ENCODE measurements at places on chromosomes 4 and X.

DNA sequence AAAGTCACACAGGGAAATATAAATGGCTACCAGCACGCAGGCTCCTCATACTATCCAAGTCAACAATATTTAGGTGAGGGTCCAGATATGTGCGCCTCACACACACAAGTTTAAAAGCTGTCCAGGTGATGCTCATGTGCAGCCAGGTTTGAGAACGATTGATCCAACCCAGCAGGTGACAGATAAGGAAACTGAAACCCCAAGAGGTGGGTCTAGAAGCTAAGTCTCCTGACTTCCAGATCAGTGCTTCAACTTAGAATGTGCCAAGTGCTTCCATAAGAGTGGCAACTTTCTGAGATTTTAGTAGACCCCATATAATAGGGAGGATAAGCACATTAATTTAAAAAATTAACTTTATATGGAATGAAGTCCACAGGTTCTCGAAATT is 54.4 kb upstream of the NAP1L5 start:
- no peak for DNase-seq

DNA sequence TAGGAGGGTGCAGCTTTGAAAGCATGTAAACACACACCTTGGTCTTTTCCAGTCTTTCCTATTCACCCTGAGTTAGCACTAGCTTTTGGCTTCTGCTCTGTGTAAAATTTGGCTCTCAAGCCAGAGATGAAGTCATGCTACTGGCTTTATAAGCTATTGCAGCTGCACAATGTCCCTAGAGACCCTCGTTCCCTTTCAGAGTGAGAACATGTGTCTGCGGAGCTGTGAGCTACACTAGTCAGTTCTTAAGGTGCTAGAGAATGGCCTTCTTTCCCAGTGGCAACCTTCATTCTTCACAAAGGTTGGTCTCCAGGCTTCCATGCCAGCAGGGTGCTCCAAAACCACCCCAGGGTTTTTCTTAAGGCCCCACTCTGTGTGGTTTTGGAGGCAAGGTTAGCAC is 199.1 kb downstream of the SPATA18 start:
- DNase-seq: no peak

GRCh38 chrX:38881727-38882126 is 80.5 kb downstream of the MID1IP1 start:
- no peak for DNase-seq

- DNase-seq: no peak
Measured at GRCh38 chrX:20221902-20222301, 44.8 kb downstream of the RPS6KA3 start.

DNA sequence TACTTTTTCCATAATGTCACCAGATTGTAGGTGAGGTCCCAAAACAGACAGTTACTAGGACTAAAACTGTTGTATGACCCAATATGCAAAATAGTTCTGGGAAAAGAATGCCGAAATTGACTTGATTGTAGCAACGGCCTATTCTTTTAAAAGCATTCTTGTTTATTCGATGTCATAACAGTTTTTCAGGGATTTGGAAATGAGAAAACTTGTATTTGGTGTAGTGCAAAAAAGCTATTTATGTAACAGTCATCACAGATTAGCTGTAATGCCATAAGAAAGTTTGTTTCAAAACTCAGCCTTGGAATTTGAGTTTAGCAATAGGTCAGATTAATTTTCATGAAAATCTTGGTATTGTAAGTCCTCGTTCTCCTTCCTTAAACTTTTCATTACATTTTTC is 69.2 kb upstream of the DIAPH2 start:
- no peak for DNase-seq

- DNase-seq: no peak
Measured at GRCh38 chr4:28639747-28640146, 1779.1 kb downstream of the STIM2 start.

- no peak for DNase-seq
Measured at GRCh38 chr4:27040356-27040755, 179.7 kb downstream of the STIM2 start.

DNA sequence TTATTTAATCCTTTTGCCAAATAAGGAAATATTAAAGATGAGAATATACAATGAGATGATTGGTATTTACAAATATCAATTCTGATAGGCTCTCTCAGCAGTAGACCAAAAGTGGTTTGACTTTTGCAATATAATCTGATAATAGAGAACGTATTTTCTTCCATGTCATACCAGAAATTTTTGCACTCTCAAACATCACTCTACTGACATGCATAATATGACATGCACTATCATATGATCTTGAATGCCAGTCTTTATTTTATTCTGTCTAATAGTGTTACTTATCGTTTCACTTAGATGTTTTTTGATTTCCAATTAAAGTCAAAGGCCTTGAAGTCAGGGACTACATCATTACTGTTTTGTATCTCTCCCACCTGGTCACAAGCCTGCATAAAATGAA is 259.2 kb downstream of the PCDH7 start:
- no peak for DNase-seq

GRCh38 chr4:37685161-37685822 is 884 bp downstream of the RELL1 start:
- no peak for DNase-seq

DNA sequence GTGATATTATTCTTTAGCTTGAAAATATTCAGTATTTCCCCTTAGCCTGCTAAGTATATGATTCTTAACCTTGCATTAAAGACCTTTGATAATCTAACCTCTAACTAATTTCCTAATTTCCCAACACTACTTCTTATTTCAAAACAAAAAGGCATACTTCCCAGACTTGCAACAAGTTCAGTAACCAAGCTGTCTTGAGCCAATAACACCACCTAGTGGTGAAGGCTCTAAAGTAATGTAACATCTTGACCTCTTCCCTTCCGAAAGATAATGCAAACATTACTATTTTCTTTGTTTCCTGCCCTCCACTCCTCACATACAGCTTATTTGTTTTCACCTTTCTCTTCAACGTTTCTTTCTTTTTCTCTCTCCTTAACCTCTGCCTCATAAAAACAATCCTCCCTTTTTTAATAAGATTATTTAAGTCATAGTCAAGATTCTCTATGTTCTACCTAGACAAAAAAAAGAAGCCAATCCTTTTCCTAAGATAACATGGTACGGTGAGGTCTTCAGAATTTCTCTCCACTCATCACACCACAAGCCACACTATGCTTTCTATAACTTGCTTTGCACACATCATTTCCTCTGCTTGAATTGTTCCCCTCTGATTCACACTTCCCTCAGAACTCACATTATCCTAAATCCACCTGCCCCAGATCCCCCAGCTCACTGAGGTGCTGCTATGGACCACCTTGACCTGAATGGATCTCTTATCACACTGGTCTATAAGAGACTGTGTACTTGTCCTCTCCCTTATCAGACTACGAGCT is 3.5 kb downstream of the FAT1 start:
- DNase-seq: peak; percentile 35

DNA sequence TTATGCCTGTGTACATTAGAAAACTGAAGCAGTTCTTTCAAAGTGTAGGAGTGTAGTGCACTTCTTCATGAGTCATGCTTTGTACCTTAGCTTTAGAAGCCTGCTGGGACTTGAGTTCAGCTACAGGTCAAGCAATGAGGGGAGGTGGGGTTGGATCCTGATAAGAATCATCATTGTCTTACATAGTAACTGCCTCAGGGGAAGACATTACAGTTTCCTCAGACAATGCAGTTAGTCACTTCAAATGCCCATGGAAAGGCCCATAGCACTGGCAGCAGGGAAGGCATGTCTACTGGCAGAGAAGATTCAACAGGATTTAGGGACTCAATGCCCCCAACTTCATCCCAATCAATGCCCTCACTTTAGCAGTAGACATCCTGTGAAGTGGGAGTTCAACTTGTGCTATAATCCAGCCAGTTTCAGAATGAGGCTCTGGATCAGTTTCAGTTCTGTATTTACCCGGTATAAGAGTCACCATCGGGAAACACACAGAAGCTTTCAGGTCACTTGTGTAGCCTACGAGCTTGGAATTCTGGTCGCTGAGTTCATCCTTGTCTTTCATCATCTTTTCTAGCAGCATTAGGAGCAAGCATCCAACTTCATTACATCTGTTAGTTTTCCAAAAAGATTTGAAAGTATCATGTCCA is 1216.5 kb downstream of the RAPGEF2 start:
- peak; percentile 23 for DNase-seq

DNA sequence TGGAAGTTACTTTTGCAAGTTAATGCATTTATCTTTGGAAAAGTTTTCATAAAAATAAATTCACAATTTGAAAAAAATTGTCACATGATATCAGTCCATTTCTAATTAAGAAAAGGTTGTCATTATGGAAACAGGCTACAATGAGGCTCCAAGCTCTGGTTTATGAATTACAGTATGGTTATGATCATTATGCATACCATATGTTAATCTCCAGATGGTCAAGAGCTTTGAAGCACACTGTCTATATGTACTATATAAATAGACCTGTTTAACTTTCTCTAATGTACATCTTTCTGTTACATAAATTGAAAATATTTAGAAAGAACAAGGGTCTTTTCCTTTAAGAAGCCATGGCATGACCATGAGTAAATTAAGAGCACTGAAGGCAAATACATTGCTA is 2338.8 kb downstream of the PCDH7 start:
- no peak for DNase-seq

GRCh38 chrX:70613295-70613694 is 168.7 kb downstream of the DLG3 start:
- DNase-seq: no peak

- DNase-seq: no peak
Measured at GRCh38 chrX:29941287-29941686, 274.1 kb upstream of the MAGEB2 start.

DNA sequence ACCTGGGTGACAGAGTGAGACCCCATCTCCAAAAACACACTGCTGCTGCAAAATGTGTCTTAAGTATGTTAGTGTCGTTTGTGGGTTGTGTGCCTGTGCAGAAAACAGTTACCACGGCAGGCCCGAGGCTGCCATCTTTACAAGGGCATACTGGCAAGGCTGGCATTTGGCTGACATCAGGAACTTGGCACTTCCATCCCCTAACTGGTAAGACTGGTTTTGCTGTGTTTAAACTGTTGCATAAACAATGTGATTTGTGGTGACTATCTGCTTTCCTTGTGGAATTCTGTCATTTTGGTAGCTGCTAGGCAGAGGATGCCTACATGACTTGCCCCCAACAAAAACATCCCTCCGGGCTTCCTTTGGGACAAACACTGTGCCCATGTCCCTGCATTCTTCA is 12.3 kb downstream of the LRP2BP start:
- no peak for DNase-seq

GRCh38 chrX:151228935-151229334 is 52.6 kb downstream of the GPR50 start:
- DNase-seq: no peak

- peak; percentile 5 for DNase-seq
Measured at GRCh38 chr4:177155454-177155853, 154.2 kb upstream of the NEIL3 start.

- DNase-seq: no peak
Measured at GRCh38 chr4:60721685-60722084, 478.4 kb upstream of the ADGRL3 start.

DNA sequence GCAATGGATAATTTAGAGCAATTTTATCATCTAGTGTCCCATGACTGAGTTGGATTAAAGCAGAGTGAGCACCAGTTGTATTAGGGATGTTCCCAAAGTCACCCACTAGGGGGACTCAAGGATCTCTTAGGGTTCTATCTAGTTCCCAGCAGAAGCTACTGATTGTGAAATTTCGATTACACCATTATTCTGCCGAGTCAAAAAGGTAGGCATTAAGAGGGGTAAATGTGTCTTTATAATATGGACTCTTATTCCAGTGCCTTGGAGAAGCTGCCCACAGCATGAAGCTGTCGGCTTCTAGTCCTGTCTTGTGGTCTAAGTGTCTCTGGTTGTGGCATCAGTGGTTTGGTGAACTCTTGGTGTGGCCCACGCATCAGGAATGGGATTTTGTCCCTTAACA is 53.3 kb downstream of the RGS12 start:
- peak; percentile 70 for DNase-seq

- DNase-seq: no peak
Measured at GRCh38 chr4:159904906-159905305, 802.0 kb downstream of the RAPGEF2 start.

GRCh38 chr4:87732033-87732765 is 67.2 kb upstream of the IBSP start:
- no peak for DNase-seq

DNA sequence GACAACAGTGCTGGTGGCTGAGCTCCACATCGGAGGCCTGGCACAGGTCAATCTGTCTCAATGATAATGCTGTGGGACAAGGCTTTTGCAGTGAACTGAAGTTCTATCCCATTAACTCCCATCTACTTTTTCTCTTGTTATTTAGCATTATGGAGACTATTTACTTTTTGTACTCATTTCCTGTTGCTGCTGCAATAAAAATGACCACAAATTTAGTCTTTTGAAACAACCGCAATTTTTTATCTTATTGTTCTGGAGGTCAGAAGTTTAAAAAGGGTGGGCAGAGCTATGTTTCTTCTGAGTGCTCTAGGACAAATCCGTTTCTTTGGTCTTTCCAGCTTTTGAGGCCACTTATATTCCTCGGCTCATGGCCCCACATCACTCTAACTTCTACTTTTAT is 111.0 kb upstream of the PITX2 start:
- no peak for DNase-seq

- DNase-seq: no peak
Measured at GRCh38 chr4:165971933-165972332, 98.9 kb downstream of the TLL1 start.

DNA sequence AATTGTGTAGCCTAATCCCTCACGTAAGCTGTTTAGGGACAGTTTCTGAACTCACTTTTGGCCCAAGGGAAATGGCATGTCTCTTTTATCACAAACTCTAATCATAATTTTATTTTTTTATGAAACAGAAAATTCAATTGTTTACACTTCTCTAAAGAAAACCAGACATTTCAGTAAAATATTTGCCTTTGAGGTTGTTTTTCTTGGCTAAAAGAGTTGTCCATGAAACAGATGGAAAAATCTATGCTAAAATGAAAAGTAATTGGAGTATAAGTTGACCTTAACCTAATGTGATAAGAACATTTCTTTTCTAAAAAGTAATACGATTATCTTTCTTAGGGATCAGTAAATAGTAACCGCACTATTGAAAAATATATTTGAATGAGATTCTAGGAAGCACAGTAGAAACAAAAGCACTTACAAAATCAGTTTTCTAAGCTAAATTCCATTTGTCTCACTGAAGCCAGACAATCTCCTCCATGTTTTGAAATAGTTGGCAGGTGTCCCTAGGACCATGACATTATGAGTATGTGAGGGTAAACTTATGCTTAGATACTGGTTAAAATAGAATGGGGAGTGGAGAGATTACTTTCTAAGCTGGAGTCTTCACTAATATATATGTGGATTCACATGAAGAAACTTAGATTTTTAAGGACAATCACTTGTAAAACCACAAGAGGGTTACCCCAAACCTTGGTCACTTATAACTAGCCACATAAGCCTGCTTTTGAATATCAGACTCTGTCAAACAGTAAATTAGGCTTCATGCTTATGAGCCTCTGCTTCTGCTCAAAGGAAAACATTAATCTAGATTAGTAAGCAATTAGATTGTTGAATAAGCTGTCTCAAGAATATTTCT is 20.1 kb upstream of the TET2 start:
- DNase-seq: no peak
